Stimulated activated CD4-positive, alpha-beta T cell treated with anti-CD3 and anti-CD28 coated beads, TNF-alpha, amount 100 ng/mL, for 1 hour (primary cell): ENCODE measurements at places on chromosomes 5 and 9.

GRCh38 chr5:67516948-67517565 lies 320.5 kb upstream of the CD180 start:
- DNase-seq: no peak

GRCh38 chr5:150068472-150068871 lies 17.9 kb downstream of the CSF1R start:
- no peak for DNase-seq

DNA sequence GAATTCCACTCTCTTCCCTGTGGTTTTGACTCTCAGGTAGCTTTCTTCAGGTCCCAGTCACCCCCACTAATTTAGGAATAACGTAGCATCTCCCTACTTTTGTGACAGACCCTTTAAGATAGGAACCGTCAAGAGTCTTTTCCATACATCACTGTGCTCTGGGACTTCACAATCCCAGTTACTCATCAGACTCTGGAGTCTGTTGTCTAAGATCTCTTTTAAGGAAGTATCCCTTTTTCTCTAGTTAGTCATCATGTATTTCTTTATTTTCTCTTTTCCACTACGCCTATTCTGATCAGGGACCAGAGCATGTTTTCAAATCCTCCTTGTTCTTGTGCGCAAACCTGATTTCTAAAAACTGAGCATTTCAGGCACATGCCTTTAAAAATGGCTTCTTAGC lies 143.0 kb downstream of the GOLPH3 start:
- DNase-seq: no peak

DNA sequence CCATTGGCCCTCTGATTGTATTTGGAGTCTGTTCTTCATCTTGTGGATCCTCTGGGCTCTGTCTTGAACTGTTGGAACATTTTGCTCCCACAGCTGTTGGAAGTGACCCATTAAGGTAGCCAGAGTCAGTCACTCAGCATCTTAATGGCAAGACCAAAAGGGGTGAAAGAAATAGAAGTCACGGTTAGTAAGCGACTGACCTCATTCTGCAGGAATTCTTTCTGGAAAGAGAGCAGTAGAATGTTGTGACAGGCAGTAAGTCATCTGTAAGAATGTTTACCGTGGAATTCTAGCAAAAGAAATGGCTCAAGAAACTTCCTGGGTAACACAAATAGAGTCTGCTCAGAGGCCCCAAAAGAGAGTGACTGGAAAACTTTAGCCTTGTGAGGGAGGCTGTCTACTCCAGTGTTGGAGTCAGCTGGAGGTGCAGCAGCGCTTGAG lies 28.6 kb upstream of the TNC start:
- DNase-seq: no peak

- DNase-seq: no peak
These were observed 975 bp downstream of the OCLN start for GRCh38 chr5:69493396-69494133.

DNA sequence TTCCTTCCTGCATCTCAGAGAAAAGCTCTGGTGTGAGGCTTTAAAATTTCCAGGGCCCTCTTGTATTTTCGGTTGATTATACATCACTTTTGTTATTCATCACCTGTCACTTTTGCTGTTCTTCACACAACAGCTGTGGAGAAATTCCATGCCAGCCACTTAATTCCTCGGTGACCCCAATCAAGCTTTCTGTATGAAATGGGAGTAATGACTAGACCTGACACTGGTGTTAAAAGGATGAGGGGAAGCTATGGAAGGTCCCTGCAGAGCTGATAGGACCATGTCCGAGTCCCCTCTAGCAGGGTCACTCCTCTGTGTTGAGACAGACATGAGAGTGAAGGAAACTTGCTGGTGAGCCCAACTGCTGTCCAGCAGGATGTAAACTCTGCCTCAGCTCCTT lies 59.7 kb downstream of the GPR21 start:
- no peak for DNase-seq

- no peak for DNase-seq
These were observed 37.8 kb upstream of the ARRDC3 start for GRCh38 chr5:91420879-91421278.

- no peak for DNase-seq
These were observed 18.1 kb downstream of the ANKRD33B start for GRCh38 chr5:10581867-10582511.

GRCh38 chr5:173456751-173457171 lies 128.5 kb upstream of the STC2 start:
- no peak for DNase-seq

- DNase-seq: no peak
These were observed 761 bp downstream of the REEP2 start for GRCh38 chr5:138439477-138440158.

GRCh38 chr9:135701959-135702721 lies at the start of gene KCNT1:
TSS of gene KCNT1 (plus strand) at chr9:135702185. CDS start at chr9:135702259, 74 bp downstream.
- peak; percentile 63 for DNase-seq

- no peak for DNase-seq
These were observed 41.8 kb downstream of the KLHL3 start for GRCh38 chr5:137693951-137694721.

DNA sequence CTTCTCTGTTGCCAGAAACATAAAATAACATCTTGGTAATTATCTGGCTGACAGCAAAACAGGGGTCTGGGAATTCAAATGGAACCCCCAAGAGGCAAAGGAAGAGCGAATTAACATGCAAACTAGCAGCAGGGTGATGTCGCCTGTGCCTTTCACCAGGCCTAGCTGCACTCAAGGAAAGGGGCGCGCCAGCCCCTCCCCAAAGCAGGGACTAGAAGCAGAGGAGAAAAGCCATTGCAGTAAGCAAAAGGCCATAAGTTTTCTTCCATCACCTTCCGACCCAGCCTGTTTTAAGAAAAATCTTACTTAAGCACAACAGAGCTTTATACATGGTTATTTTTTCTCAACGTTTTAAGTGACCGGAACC lies 539 bp downstream of the POC5 start:
- no peak for DNase-seq

GRCh38 chr9:129887334-129888292 lies 52.4 kb downstream of the USP20 start:
- DNase-seq: no peak

DNA sequence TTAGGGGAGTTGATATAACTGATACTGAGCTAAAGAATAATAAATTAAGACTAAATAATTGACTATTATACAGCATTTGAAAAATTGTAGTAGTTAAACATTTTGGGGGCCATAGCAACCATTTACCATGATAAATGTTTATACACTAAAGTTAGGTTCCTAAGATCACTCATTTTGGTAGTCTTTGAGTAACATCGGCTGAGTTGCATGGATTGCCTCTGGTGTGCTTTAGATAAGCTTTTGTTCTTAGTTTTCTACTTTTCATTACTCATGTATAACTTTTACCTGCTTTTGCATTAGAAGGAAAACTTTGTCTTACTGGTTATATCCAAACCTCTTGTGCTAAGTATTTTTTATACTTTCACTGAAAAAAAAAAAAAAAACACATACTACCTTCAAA lies 101.2 kb downstream of the SLC44A1 start:
- DNase-seq: no peak

GRCh38 chr9:100033877-100034551 lies 64.8 kb downstream of the ERP44 start:
- DNase-seq: no peak

DNA sequence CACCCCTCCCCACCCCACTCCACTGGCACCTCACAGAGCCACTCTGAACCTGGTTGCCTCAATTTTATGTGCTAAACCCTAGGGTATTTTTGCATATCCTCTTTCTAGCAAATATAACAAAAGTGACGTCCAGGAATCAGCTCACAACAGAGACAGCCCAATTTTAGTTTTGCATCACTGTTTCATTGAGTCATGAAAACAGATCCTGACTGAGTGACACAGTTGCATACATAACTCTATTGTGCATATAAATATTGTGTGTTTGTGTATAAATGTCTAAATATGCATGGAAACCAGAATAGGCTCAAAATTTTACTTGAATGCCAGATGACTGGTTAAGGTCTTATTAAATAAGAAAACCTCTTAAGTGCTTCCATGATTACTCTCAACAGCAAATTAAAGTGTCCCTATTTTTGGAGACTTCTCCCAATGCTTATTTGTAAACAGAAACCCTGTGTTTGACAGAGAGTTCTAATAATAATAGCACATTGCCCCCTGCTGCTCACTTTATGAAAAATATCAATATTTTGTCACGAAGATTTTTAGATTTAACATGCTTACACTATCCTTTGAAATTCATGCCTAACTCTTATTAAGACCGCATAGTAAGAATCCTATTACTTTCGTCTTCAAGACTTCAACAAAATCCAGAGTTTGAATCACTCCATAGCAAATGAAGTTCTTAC lies 75.5 kb upstream of the PRRC1 start:
- DNase-seq: no peak

DNA sequence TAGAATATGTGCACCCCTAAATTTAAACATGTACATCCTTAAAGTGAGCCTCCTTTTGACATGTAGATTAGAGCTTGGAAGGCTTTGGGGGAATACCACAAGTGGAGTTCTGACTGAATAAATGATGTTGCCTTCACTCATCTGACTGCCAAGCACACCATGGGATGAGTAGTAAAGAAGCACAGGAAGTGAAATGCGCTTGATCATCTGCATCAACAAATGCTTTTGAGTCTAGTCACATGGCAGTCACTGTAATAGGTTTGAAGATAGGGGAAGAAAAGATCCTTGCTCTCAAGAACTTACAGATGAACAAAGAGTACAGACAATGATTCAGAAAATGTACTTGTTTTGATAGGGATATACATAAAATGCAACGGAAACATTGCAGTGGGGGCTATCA lies 62.0 kb upstream of the STARD4 start:
- DNase-seq: no peak

GRCh38 chr9:89022902-89023301 lies 31.6 kb downstream of the S1PR3 start:
- DNase-seq: no peak

DNA sequence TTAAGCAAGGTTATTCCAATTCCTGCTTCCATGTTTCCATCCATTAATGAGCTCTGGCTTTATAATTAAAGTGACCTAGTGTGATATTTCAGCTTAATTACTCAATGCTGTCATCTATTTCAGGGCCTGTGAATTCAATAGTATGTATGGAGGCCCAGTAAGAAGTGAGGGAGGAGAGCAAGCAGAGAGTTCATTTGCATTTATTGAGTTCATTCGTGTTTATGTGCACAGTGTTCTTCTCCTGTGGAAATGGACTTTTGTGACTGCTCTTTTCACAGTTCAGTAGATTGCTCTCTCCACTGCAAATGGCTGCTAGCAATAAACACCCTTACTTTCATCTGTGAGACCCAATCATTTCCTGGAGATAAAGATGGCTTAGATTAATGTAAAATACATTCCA lies 130.9 kb downstream of the CEMIP2 start:
- DNase-seq: no peak
